ENCODE measurements at places on chromosomes 1 and 21. TPM values are rescaled to one million over a fixed set of nuclear protein-coding genes. Genes with fewer than 3 reads are reported as not detected.

DNA sequence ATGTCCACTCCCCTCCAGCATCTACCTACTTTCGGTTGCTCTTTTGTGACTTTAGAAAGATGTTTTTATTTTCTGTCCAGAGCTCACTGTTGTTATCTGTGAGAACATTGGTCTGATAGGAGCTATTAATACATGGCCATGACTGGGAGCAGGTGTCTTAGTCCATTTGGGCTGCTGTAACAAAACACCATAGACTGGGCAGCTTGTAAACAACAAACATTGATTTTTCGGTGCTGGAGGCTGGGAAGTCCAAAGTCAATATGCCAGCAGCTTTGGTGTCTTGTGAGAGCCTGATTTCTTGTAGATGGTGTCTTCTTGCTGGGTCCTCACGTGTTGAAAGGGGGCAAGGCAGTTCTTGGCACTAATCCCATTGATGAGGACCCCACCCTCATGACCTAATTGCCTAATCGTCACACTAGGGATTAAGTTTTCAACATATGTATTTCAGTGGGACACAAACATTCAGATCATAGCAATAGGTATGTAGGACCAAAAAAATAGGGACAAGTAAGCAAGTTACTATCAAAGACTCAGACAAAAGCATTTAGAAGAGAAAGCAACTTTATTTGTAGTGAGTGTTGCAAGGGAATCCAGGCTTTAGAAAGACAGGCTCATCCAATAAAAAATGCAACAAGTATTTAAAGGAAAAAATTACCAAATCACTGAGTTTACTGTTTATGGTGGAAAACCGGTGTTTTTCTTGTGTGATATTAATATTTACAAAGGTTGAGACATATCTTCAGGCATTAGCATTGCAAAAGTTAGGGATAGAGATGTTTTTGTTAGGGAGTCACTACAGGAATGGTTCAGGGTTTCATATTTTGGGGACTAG is 55.2 kb upstream of the WDR26 start:
- DNase-seq, result no peak

Gene CD2
- total RNA-seq, result 209 TPM

DNA sequence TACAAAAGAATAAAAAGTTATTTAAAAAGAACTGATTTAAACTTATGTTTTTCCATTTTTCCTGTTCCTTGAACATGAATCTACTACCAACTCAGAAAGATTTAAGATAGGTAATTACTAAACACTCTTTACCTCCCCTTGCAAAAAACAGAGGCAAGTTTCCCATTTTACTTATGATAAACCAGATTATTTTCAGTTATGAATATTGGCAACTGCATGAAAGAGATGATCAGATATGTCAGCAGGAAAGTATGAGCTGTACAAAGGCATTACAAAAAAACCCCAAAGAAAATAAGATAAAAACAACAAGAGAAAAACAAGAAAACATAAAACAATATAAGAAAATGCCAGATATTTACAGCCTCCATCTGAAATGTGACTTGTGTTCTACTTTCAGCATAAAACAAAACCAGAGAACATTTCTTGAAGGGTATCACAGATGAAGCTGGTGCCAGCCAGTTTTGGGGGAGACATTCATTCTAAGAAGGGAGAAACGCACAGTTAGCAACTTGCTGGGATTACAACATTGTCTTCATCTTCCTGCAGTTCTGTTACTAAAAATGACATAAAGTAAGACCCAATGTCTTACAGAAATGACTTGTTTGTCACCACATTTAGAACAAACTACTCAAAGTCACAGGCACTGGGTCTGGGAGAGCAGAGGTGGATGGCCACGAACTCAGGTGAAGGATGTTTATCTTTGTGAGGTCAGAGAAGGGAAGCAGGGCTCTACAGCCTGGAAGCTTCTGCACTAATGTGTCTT is 19.1 kb downstream of the ZC3H12A start:
- DNase-seq, result no peak

DNA sequence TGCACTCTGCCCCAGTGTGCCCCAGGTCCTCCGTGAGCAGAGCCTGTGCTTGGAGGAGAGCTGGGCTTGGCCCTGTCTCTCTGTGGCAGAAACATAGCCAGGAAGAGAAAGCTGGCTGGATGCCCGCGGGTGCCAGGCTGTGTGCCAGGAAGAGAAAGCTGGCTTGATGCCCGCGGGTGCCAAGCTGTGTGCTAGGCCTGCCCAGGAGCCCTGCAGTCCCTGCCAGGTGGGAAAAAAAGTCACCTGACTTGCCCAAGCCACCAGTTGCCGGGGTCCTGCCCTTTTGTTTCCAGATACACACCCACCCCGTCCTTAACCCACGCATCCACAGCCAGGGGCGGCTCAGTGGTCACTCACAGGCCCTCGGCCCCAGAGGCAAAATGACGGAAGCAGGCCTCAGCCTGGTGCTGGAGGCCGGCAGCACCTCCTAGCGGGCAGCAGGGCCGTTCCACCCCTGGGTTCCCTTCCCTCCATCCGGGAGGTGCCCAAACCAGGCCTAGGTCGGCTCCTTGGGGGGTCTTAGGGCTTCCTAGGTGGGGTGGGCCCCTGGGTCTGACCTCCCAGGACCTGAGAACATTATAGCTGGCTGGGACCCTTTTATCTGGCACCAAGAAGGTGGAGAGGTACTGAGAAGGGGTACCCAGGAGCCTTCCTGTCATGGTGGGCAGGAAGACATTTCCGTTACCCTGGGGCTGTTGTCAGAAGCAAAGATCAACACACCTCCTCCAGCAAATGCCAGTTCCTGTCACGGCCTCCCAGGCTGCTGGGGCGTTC is 9.1 kb downstream of the ITGB2 start:
- DNase-seq, result peak; percentile 55

Gene ACOT7
- total RNA-seq, result 6.1 TPM

Gene APOBEC4
- total RNA-seq, result not detected

DNA sequence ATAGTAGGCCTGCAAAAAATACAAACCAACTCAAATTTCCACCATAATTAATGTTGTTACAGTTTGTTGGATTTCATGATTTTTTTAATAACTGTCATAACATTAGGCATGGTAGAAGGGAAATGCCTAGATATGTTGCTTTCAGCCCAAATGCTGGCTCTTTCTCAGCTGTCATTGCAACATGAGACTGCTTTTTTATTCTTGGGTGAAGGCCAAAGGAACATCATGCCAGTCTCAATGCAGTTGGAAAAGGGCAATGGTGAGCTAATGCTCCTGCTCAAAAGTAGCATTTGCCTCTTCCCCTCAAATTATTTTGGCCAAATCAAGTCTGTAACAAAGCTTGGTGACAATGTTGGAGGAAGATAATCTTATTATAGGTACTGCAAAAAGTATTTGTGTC is 877.7 kb upstream of the PRMT6 start:
- DNase-seq, result no peak

DNA sequence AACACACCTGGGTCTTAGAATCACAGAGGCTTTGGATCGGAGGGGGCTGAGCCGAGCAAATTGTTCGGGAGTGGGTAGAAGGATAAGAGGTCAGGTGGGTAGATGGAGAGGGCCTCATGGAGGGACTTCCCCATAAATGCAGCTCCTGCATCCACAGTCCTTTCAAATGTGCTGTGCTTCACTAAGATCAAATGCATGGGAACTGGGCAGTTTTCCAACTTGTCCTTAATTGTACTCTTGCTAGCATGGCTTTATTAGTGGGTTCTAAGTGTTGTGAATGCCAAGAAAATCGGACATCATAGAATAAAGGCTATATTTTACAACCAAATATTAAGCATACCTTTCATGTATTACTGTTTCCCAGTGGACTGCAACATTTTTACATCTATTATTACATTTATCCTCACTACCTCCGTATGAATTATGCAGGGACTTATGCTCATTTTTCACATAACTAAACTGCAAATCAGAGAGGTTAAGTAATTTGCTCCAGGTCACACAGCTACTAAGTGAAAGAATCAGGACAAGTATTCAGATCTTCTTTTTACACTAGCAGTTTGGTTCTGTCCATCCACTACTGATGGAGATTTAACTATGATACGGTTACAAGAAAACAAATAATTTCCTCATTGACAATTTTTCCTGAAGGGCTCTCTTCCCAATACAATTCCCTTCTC is 174.5 kb upstream of the RUNX1 start:
- no peak for DNase-seq

Gene SHISAL2A
- 80.7 TPM for total RNA-seq

Gene KLHDC8A
- total RNA-seq, result not detected

DNA sequence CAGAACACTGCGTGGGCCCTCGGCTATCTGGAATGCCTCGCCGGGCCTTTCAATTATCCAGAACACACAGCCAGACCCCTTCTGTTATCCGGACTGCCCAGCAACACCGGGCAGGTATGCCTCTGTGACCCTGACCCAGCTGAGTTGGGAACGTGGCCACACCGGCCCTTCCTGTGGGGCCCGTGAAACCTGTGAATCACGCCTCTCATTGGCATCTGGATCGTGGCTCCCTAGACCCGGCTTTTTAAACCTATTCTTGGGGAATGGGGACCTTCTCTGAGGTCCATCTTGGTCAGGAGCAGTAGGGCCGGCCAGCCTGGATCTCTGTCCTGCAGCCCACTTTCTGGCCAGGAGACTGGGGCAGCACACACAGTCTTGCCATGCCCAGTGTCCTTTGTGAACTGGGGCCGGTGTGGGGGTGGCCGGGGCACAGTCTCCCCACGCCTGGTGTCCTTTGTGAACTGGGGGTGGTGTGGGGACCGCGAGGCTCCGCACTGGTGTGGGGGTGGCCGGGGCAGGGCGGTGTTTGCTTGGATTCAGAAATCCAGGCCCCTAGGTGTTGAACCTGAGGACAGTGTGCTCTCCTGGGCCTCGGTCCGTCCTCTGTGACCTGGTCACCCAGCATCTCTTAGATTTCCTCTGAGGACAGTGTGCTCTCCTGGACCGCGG is 11.1 kb downstream of the COL18A1 start:
- no peak for DNase-seq

DNA sequence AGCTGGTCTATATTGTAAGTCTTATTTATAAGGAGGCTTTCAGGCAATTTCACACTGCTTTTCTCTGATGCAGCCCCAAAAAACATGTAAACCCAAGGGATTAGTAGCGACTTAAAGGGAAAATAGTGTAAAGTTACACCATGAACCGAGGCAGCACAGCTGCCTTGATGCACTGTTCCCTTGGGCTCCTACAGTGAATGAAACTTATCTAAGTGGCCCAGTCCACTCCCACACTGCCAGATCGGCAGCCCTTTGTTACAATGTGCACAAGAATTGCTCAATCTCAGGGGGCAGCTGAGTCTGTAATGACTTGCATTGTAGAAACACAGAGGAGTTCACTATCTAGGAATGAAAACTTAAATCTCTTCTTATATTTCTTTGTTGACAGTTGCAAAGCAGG is 120.8 kb upstream of the ADGRL2 start:
- no peak for DNase-seq

GRCh38 chr1:231656741-231657140 is 30.2 kb downstream of the DISC1 start:
- no peak for DNase-seq

GRCh38 chr1:112866151-112866550 is 89.8 kb downstream of the SLC16A1 start:
- DNase-seq, result no peak

GRCh38 chr1:94411237-94411636 is 7.0 kb upstream of the ABCD3 start:
- DNase-seq, result no peak

- no peak for DNase-seq
Measured at GRCh38 chr1:29416267-29417146, 180.2 kb downstream of the PTPRU start.

DNA sequence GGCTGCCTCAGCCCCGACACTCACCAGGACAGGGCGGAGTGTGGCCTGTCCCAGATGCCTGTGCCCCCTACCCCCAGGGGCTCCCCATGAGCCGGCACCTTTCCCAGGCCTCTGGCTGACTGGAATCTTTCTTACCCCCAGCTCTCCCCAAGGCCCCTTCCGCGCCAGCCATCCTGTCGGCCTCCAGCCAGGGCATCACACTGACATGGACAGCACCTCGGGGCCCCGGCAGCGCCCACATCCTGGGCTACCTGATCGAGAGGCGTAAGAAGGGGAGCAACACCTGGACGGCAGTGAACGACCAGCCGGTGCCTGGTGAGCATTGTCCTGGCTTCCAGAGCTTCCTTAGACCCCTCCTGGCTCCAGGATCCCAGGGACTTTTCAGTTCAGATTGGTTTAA is 26.5 kb downstream of the IGFN1 start:
- no peak for DNase-seq

DNA sequence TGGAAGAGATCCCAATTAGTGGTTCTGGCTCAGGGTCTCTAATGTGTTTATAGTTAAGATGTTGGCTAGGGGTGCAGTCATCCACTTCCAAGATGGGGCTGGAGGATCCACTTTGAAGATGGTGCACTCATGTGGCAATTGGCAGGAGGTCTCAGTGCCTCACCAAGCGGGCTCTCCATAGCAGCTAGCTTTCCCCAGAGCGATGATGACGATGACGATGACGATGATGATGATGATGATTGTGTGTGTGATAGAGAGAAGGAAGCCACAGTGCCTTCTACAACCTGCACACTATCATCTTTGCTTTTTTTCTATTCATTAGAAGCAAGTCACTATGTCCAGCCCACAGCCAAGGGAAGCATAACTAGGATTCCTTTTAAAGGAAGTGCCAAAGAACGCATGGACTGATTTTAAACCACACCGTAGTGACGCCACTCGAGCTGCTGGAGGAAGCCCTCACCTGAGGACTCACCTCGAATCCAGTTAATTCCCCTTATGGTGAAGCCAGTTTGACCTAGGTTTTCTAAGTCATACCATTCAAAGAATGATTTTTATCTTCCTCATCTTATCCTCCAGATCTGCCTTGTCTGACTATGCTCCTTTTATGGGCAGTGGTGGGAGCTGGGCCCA is 49.4 kb downstream of the SRRM1 start:
- DNase-seq, result no peak

DNA sequence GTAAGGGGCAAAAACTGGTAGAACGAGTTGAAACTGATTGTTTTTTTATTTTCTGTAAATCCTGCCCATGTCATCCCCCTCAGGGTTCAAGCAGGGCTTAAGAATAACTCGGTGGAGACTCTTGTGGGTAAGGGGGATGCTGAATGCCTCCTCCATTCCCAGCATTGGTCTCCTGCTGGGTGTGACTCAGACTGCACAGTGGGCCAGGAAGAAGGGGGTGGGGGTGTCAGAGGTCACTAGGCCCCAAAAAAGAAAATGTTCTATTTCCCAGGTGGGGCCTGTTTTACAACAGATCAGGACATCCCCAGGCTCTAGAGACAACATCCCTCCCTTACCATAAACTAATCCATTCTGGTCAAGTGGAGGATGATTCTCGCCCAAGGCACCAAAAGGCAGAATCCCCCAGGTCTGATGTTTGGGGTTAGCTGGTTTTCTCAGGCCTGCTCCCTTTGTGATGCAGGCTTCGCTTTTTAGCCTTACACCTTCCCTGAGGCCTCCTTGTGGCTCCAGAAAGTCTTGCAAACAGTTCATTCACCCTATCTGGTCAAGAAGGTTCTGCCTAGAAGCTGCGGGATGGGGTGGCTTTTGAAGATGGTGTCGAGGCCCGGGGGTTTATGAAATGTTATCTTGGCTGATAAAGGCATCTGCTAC is 10.7 kb upstream of the GRHL3 start:
- DNase-seq, result no peak

Gene SV2A
- 4.0 TPM for total RNA-seq

GRCh38 chr1:57874418-57874877 is 450.6 kb upstream of the DAB1 start:
- DNase-seq, result no peak
